ENCODE measurements at places on chromosomes 2 and 18.

DNA sequence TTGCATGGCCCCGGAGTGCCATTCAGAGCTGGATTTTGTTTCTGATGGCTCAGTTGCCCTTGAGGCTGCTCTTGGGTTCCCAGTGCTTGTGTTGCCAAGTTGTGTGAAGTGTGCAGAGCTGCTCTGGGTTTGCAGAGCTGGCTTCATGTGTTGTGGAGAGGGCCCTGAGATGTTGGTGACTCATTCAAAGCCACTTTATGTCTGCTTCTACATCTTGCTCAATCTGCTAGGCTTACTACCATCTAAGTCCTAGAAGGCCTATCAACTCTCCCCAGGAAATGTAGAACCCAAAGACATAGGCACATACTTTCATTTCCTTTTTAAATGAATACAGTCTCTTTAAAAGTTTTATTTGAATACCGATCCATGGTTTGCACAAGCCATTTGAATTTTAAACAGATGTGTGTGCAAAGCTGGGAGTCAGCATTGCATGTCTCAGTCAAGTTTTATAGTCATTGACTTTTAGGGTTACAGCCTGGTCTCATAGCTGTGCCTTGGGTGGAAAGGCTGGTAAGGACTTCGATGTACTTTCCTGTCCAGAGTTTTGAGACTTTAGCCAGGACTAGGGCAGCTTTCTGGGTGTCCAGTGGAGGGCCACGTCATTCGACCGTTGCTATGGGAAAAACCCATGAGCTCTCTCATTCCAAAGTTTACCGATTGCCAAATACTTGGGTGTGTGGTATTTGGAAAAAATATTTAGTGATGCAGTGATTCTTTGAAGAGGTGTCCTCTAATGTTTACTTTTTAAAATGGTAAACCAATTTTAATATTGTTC is 105.0 kb downstream of the LTBP1 start:
- no peak for DNase-seq

DNA sequence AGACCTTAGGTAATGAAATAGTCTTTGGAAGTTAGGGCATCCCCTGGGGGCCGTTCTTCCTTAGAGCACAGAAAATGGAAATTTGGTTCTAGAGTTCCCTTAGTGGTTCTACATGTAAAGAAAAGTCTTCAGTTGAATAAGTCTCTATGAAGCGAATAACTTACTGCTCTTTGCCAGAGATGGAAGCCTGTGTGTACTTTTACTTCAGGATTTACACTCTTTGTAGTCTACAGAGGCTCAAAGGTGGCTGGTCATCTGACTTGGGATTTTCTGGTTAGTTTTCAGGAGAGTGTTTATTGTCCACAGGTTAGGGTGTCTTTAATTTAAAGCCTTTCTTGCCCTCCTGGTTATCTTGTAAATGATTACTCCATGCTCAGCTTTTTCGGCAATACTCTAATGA is 210.6 kb downstream of the ZNF521 start:
- DNase-seq = no peak

- DNase-seq = no peak
Measured at GRCh38 chr2:8480915-8481314, 200.9 kb upstream of the ID2 start.

DNA sequence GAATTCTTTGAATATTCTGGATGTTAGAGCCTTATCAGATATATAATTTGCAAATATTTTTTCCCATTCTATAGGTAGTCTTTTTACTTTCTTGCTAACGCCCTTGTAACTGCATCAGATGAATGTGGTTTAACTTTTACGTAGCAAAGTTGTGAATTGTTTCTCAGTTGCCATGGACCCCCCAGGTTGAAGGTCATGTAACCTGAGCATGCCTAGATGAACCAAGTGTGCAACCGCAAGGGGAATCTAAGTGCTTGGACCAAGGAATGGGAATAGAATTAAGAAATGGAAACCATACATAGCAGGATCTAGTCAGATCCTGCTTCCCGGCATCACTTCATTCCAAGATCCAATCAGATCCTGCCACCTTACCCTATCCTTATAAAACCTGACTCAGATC is 65.1 kb upstream of the TNP1 start:
- no peak for DNase-seq

DNA sequence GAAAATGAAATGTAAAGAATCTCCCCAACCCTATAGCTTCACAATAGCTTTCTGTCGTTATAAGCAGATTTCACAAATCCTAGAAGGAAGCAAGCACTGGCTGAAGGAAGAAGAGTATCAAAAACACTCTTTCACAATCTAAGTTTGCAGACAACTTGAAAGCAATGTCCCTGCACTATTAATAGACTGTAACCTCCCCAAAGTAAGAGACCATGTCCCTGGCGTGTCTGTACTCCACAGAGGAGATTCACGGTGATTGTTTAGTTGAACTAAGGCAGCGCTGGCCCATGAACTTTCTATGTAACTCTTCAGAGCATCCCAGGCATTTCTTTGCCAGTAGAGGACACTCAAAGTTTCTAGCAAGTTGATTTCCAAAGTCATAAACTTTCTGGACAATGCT is 128.0 kb upstream of the HNRNPA3 start:
- no peak for DNase-seq

DNA sequence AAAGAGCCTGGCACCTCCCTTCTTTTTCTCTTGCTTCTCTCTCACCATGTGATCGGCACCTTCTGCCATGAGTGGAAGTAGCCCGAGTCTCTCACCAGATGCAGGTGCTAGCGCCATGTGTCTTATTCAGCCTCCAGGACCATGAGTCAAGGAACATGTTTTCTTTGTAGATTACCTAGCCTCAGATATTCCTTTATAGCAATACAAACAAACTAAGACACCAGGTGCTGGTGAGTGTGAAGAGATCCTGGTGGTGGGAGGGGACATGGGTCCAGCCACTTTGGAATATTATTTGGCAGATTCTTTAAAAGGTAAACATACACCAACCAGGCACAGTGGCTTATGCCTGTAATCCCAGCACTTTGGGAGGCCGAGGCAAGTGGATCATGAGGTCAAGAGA is 5.9 kb upstream of the USP40 start:
- DNase-seq = no peak

DNA sequence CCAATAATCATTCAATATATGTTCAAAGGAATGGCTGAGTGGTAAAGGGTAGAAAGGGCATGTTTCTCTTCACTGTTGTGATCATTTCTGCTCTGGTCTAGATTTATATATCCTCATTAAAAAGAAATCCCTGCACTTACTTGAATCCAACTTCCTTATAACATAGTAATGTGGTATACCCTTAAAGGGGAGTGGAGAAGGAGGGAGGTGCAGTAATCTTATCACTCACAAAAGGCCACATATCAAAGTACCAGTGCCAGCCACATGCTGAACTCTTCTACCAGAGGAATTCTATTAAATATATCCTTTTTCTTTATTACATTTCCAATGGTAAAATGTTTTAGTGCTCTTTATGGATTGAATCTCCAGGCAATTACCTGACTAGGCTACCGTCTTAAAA is 3.3 kb downstream of the KATNAL2 start:
- no peak for DNase-seq

GRCh38 chr2:62883629-62884028 is 167.0 kb upstream of the OTX1 start:
- DNase-seq = no peak

DNA sequence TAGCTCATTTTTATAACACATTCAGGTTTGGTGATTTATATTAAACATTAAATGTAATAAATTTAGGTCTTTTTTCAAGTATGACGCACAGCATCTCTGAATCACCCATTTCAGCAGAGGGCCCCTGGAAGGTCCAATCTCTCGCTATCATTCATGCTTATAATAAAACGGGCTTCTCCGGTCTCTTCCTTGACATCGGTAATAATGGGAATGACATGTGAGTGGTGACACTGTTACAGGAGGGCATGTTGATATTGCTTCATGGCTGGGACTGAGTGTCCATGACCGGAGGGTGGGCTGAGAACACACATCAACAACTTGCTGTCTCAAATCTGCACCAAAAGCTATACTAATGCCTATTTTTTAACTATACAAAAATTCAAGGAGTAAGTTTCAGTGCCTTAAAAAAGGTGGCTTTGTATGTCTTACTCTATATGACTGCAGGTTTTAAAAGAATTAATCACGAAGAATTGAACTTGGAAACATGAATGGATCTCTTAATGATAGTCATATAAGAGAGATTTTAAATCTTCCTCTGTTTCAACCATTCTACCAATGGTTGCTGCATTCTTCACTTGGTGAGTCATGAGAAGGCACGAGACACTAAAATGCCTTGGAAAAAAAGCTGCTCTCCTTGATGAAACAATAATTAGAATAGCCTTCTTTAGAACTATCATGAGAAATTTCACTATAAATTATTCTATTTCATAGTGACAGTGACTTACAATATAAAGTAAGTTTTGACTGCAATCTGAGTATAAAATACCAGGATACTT is 101.9 kb upstream of the NRP2 start:
- DNase-seq = peak; percentile 54

- DNase-seq = no peak
Measured at GRCh38 chr2:56860991-56861390, 677.2 kb downstream of the CCDC85A start.

DNA sequence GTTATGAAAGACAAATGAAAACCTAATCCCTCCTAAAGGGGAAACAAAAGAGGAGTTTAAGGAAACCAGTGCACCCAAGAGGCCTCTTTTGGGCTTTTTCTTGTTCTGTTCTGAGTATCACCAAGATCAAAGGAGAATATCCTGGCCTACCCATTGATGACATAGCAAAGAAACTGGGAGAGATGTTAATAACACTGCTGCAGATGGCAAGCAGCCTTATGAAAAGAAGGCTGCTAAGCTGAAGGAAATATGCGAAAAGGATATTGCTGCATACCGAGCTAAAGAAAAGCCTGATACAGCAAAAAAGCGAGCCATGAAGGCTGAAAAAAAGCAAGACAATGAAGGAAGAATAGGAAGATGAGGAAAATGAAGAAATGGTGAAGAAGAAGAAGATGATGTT is 23.6 kb upstream of the STAT4 start:
- DNase-seq = no peak

GRCh38 chr2:77834360-77835002 is 312.3 kb upstream of the LRRTM4 start:
- DNase-seq = no peak

GRCh38 chr2:186561467-186562208 is 28.2 kb upstream of the ITGAV start:
- DNase-seq = no peak

GRCh38 chr2:177748360-177748759 is 324.2 kb downstream of the PDE11A start:
- no peak for DNase-seq

DNA sequence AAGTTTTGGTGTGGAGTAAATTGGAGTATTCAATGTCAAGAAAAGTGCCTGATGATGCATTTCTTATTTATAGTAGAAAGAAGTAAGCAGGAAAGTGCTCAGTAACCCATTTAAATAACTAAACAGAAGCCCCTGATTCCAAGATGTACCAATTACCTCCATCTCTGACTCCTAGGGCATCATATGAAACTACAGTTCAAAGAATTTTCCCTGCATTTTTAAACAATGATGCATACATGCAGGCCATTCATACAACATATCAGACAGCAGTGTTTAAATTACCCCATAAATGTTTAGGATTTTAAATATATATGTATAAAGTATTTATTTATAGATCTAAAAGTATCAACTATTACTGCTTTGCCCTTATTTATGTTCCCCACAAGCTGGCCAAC is 36.2 kb downstream of the FTCDNL1 start:
- DNase-seq = no peak

DNA sequence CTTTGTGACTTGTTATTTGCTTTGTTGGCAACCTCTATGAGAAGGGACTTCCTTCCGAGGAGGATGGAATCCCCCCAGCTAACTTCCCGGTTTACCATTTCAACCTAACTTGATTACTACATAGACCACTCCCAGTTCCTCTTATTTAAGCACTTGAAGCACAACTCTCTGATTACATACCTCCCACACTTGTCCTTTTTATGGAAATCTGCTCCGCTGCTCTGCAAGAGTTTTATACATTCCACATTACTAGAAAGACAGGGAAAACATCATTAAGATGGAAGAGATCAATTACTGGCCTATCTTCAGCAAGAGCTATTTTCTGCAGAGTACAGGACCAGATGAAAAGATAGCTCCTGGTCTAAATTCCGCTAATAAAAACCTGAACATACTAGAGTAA is 160.0 kb upstream of the PGAP1 start:
- no peak for DNase-seq

- DNase-seq = no peak
Measured at GRCh38 chr2:28062867-28063266, 172.3 kb downstream of the BABAM2 start.

- peak; percentile 64 for DNase-seq
Measured at GRCh38 chr2:179850188-179850587, 11.2 kb downstream of the ZNF385B start.

DNA sequence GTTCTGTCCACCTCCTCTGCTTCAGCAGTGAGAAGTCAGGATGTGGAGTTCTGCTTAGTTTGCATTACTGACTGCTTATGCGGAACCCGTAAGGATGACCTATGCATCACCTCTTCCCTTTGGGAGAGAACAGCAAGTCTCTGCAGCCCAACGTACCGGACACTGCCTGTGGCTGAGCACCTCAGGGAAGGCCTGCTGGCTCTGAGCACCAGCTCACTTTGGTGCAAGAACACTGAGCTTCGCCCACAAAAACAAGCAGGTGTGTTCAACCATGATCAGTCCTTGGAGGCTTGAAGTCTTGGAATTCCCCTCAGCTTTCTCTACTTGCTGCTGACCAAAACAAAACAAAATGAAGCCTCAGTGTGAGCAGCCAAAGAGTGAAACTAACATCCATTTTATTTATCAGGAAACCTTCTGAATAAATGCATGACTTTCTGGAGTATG is 52.7 kb upstream of the NCK2 start:
- no peak for DNase-seq

DNA sequence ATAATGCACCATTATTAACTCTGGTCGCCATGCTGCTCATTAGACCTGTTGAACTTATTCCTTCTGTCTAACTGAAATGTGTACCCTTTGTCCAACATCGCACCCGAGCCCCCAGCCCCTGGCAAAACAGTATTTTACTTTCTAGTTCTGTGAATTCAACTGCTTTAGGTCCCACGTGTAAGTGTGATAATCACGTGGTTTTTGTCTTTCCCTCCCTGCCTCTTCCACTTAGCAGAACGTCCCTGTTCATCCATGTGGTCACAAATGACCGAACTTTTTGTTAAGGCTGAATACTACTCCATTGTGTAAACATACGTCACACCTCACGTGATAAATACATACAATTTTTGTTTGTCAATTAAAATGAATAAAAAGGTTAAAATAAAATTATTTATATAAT is 826.9 kb downstream of the DCDC2C start:
- no peak for DNase-seq

DNA sequence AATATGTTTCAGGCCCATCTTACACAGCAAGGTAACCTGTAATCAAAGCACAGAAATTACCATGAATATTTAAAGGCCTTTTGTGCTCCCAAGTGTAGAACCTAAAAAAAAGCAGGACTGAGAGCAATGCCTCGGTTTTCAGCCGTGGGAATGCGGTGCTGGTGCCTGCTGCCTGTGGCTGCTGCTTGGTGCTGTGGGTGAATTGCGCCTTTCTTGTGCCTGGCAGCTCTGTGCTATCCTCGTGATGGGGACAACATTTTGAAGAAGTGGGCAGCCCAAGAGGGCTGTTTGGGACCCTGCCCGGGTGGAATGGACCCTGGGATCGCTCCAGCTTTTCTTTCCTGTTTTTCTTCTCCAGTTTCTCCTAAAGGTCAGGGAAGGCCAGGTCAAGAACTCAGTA is 91.2 kb downstream of the ASAP2 start:
- no peak for DNase-seq
